ENCODE measurements at places on chromosomes 7 and 10.
A peak's percentile ranks its signal among the peaks of the same experiment; 100 is the strongest.

- no peak for DNase-seq
These were observed 611.8 kb downstream of the SORCS3 start for GRCh38 chr10:105252911-105253310.

DNA sequence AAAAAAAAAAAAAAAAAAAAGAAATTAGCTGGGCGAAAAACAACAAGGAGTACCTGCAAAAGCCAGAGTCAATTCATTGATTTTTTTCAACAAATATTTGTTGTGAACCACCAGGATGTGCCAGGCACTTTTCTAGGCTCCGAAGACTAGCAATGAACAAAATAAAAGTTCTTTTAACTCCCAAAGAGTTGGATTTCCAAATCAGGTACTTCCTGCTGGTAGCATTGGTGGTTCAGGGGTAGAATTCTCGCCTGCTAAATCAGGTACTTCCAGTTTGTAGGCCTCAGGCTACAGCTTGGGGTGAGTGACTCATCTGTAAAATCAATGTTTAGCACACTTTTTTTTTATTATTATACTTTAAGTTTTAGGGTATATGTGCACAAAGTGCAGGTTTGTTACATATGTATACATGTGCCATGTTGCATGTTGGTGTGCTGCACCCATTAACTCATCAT lies 10.9 kb downstream of the PPA1 start:
- no peak for DNase-seq

- no peak for DNase-seq
These were observed 134.3 kb downstream of the HTR7 start for GRCh38 chr10:90723416-90724068.

GRCh38 chr7:148931470-148931869 lies 47.4 kb upstream of the EZH2 start:
- no peak for DNase-seq

DNA sequence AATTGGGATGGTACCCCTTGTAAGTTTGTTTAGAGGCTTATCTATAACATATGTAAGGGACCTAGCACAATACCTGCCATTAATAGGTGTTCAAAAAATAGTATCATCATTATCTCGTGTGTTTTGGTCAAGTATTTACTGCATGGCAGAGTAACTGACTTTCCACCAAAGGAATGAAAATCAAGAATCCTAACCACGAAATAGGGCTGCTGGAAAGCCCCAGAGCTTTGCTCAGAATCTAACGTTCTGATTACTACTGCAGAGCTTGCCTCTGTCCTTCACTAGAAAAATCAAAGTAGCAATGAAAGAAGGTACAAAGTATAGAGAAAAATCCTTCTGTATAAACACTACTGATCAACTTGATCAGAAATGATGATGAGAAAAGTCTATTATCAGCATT lies 34.9 kb downstream of the DCLRE1C start:
- no peak for DNase-seq

DNA sequence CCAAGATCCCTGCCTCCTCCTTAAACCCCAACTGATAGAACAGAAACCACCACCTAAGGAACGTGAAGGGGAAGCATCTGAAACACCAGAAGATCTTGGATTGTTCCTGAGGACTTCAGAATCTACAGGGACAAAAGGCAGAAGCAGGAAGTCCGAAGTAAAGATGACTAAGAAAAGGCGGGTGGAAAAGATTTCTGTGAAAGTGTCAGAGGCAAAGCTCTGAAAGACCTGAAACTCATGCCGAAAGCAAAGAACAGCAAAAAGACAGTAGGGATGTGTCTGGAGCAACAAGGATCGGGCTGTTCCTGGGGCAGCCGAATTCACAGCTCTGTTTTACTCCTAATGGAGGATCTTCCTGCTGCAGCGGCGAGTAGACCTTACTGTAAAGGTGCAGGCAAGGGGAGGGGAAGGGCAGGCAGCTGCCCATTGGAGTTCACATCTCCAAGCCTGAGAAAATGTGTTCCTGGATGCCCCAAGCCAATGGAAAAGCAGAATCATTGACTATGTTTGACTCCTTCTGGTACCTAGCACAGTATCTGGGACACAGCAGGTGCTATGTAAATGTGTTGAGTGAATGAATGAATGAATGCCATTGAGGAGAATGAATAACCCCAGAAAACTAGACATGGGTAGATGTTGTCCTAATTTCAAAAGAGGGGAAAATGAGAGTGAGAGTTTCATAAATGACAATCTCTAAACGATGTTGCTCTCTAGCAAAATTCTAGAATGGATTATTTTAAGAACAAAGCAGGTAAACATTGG lies 40.4 kb downstream of the PDIA4 start:
- DNase-seq: no peak

- DNase-seq: no peak
These were observed 39.5 kb upstream of the FOXK1 start for GRCh38 chr7:4642468-4643203.

GRCh38 chr7:132500727-132501440 lies 75.4 kb downstream of the PLXNA4 start:
- no peak for DNase-seq

- DNase-seq: peak; percentile 1
These were observed 6.6 kb upstream of the CALML3 start for GRCh38 chr10:5518143-5518542.

DNA sequence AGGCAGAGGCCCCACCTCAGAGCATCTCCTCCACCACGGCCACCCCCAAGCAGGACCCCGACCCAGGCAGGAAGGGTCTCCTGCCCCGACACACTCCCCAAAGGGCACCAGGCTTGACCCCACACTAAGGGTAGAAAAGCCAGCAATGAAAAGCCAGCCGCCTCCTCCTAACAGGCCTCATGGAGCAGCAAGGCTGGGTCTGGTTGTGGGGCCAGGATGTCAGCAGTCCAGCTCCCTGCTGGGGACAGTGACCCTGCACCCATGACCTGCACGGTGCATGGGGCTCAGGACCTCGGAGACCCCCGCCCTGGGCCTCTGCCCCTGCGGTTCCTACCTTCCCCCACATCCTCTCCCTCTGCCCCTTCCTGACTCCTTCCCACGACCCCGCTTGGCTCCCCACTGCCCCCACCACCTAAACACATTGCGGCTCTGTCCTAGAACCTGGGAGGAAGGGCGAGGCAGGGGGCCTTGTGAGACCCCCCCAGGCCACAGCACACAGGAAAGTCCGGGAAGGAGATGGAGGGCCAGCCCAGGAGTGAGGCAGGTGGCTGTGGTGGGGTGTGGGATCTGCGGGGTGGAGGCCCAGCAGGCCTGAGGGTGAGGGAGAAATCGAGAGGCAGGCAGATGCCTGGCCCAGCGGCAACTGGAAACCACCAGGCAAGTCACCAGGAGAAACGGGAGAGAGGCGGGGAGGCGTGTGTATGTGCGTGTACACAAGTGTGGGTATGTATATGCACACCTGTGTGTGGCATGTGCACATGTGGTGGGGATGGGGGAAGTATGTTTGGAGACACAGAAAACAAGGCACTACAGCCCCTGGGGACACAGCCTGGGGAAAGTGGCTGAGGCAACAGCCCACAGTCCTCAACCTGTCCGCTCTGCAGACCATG lies 229.9 kb downstream of the MAD1L1 start:
- DNase-seq: no peak

DNA sequence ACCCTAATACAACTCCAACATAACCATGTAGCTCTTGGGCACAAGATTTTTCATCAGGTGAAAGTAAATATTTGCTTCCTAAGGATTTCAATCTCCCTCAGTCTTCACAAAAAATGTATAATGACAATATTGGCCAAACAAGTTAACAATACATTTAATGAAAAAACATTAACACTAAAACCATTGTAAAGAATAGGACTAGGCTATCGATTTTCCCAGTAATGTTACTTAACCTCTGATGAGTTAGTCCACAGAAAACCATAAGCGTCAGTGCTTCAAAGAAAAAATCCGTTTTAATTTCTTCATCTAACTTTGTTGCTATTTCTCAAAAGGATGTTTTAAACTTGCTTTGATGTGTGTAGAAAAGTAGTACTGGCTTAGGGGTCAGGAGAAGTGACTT lies 1.2 kb downstream of the ZNF33B start:
- no peak for DNase-seq

DNA sequence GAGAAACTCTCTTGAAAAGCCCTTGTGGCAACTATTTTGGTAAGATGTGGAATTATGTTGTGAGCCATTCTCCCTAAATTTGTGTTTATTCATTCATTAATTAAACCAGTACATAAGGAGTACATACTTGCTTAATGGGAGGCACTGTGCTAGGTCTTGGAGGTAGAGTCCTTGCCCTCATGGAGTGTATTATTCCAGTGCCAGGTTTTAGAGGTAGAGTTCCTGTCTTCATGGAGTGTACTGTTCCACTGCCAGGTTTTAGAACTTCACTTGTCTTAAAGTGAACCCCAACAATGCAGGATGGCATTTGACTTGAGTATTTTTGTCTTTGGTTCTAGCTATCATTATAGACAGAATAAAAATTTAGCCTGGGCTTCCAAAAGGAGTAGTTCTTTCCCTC lies 8.8 kb downstream of the MXI1 start:
- no peak for DNase-seq

GRCh38 chr10:132027423-132027983 lies 38.2 kb upstream of the JAKMIP3 start:
- DNase-seq: no peak

GRCh38 chr7:96993980-96994379 lies 11.4 kb upstream of the DLX6 start:
- DNase-seq: no peak

DNA sequence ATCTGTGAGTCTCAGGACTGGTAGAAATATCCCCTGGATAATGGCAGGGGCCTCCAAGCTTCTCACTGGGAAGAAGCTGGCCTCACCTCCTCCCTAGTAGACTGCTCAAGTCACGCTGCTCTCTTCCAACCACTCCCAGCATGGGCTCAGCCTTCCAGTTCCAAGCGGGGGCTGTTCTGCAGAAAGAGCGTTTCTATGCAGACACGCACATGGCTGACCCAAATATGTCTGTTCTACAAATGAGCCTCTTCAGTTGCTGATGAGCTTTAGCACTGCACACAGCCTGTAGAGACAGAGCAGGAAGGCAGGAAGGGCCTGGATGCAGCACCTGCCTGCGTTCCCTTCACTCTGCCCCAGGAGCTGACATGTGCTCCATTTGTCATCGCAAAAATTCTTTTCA lies 523.9 kb upstream of the MGMT start:
- DNase-seq: no peak

DNA sequence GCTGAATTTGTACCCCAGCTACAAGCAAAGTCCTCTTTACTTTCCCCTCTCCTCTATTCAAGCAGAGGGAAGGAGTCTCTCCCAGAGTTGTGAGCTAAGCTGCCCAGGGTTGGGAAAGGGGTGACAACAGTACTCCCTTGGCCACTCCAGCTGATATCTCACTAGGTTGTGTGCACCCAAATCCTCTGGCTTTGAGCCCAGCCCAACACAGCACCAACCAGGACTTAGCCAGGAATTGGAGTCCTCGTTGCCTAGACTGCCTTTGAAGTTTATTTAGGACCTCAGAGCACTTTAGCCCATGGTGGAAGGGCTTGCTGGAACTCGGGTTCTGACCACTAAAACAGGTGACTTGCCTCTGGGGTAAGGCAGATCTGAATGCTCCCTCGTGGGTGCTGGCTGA lies 35.7 kb upstream of the DYNC1I1 start:
- no peak for DNase-seq

- DNase-seq: no peak
These were observed 46.7 kb upstream of the RHOBTB1 start for GRCh38 chr10:60990663-60991062.

DNA sequence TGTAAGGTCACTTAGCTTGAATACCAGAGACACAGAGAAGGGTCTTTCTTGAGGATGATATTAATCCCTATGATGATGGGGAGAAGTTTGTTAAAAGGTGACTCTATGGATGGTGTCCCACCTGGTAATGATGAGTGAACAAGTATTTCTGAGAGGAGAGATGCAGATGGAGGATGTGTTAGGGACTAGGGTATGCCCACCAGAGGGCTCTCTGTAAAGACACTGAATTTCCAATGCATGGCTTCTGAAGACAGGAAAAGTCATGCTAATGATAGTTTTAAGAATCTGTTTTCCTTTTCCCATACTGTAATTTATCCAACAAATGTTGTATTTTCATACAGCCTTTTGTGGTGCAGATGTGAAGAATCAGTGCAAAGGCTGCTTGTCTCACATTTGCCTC lies 1250.9 kb upstream of the CELF2 start:
- no peak for DNase-seq

DNA sequence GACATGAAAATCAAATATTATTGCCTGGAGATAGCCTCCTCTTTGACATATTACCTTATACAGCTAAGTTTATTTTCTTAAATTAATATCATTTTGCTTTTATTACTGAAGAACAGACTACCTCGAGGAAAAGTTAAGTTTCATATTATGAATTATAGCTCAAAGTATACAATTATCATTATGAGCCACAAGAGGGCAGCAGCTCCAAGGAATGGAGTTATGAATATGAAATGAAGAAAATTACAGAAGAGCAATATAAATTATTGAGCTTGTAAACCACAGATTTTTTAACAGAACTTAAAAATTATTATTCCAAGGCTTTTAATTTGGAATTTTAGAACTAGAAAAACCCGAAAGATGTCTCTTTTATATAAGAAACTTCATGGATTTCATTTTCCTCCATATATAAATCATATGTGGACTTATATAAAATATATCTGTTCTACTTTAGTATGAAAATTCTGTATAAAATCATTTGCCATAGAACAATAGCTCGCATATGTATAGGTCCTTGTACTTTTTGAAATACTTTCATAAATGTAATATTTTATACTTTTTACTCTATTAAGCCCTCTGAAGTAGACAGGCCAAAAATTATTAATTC lies 40.1 kb downstream of the IQUB start:
- peak; percentile 4 for DNase-seq

DNA sequence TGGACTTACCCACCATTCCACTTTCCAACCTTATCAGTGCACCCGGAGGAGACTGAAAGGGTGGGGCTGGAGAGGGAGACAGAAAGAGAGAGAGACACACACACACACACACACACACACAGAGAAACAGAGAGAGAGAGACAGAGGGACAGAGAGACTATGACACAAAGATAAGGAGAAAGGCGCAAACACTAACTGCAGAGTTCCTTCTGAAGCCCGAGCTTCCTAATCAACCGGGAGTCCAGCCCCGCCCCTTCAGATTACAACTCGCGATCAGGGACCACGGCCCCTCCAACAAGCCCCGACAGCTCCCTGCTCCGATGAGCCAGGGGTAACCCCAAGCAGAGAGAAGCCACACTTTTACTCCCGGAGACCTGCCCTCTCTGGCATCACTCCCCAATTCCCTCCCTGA lies 499 bp downstream of the GAL3ST4 start:
- DNase-seq: no peak

DNA sequence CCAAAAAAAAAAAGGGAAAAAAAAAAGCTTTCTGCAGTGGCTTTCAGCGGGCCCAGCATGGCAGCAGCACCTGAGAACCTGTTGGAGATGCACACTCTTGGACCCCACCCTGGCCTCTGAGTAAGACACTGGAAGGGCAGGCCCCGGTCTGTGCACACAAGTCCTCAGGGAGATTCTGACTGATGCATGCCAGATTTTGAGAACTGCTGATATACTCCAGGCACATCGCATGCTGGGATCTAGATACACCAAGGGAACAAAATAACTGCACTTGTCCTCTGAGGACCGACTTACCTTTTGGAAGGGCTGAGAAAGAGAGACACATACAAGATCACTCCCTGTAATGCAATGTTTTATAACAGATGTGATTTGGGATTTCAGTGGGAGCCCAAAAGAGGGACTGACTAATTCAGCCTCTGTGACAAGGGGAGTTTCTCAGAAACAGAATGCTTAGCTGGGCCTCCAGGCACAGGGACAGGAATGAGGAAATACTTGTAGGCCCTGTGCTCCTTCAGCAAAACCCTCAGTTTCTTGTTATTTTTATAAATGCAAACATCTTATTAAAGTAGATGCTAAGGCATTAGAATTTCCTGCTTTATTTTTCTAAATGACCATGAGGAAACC lies 8.2 kb downstream of the EGFR start:
- DNase-seq: no peak
